Activated naive CD4-positive, alpha-beta T cell treated with anti-CD3 and anti-CD28 coated beads, Interleukin-2, amount 50 U/mL, for 72 hours (primary cell): ENCODE measurements at places on chromosomes 5 and 9. TPM values are rescaled to one million over a fixed set of nuclear protein-coding genes. Genes with fewer than 3 reads are reported as not detected.

Gene LCN1
- not detected for total RNA-seq

Gene PTPRD
- total RNA-seq: not detected

Gene DCTN4
- total RNA-seq: 44.0 TPM

Gene RAPGEF6
- total RNA-seq: 35.9 TPM

Gene ZBTB6
- 8.2 TPM for total RNA-seq

Gene RNF224
- total RNA-seq: not detected

Gene TRIM7
- 4.8 TPM for total RNA-seq

Gene IL17B
- total RNA-seq: not detected

Gene LTC4S
- 0.52 TPM for total RNA-seq

Gene LHX3
- total RNA-seq: 0.08 TPM

Gene WNT8A
- not detected for total RNA-seq

Gene CDKN2B-AS1
- total RNA-seq: not detected
